ENCODE measurements at places on chromosomes 4 and X.
A peak's percentile ranks its signal among the peaks of the same experiment; 100 is the strongest.

DNA sequence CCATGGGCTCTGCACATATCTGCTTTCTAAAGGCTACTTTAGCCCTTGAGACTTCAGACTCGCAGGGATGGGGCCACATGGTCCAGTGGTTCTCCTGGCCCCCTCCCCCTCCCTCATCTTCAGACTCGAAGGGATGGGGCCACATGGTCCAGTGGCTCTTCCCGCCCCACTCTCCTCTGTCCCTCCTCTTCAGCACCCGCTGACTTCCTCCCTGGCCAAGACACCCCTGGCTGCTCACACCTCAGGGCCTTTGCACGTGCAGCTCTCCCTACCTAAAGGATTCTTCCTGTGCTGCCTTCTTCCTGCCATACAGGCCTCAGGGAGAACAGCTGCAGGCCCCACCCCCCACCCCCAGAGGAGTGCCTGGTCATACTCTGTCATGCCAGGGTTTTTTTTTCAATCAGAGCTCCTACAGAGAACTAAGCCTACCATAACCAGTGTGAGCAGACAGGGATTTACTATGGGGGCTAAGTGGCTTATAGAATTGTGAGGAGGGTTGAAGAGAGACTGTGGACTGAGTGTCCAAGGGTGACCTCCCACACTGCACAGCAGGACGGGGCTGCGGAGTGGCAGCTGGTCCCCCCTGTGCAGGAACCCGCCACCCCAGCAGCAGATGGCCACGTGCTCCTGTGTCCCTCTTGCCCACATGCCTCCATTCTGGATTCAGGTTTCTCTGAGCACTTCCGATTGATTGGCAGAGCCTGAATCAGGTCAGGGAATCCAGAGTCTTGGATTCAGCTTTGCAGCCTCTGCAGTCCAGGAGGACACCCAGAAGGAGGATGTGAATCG, 6.1 kb upstream of the SPON2 start:
- no peak for DNase-seq

DNA sequence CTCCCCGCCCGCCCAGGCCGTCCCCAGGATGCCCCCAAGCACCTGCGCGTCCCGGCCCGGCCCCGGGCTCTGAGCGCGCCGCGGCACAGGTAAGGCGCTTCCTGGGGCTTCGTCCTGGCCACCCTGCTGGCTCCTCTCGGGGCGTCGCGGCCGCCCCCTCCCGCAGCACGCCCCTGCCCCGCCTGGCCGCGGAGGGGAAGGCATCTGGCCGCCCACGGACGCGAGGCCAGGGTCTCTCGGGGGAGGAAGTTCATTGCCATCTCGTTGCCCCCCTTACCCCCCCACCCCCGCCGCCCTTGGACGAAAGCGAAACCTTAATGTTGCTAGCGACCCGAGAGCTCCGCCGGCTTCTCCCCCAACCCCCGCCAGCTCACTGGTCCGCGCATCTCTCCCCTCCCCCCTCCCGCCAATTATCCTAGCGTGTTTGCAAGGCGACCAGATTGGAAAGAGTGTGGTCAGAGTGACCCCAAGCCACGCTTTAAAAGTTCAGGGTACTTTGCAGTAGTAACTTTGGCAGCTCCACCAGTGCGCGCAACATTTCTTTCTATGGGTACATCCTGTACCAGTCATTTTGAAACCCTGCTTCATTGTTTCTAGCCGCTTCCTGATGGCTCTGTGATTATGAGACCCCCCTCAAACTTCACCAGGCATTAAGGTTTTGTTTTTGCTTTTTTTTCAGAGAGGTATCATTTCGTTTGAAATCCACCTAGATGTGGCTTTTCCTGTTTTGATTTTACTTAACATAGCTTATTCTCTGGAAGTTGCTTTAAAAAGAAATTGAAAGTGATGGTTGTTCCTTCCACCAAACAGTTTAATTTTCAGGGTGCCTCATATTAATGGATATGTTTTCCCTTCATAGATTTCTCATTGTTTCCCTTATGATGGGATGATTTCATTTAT, 626 bp downstream of the TBC1D1 start:
- peak; percentile 64 for DNase-seq

DNA sequence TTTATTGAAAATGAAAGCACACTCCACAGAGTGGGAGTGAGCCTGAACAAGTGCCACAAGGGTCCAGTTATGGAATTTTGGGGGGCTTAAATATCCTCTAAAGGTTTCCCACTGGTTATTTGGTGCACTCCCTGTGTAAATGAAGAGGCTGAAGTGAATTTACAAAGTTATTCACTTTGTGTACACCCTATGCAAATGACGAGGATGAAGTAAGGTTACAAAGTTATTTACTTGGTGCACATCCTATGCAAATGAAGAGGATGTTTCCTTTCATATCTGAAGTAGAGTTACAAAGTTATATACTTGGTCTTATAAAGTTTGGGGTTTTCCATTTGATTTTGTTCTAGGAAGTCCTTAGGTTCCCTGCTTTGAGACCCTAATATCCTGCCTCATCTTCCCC, 13.1 kb downstream of the NLRP2B start:
- no peak for DNase-seq

DNA sequence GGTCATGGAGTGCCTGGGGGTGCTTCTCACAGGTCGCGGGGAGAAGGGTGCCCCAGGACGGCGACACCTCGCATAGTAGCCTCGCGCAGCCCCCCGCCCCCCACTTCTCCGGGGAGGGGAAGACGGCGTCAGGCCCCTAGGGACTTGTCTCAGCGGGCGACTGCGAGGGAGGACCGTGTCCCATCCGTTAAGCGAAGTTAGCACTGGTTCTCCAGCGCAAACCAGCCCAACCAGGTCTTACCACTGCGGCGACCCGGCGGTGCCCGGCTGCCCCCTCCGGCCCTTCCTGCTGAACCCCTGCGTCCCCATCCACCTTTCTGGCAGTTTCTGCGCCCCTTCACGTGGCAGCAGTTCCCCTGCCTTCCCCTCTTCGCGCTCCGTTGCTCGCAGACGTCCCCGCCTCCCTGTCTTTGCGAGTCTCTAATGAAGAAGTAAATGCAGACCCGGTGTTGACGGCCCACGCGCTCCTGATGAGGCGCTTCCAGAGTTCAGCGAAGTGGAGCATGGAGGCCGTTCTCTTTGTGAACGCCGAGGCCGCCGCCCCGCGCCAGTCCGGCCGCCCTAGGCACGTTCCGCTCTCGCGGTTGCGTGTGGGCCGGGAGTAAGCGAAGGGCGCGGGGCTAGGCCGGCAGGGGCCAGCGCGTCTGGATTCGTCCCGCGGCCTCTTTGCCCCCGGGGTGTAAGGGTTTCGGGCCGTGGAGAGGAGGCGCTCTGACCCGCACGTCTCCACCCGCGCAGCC, 3.0 kb downstream of the SLIT2 start:
- no peak for DNase-seq

GRCh38 chr4:23278845-23279244, 586.1 kb downstream of the GBA3 start:
- DNase-seq: no peak

GRCh38 chr4:127484117-127484516, 148.6 kb upstream of the INTU start:
- DNase-seq: no peak

DNA sequence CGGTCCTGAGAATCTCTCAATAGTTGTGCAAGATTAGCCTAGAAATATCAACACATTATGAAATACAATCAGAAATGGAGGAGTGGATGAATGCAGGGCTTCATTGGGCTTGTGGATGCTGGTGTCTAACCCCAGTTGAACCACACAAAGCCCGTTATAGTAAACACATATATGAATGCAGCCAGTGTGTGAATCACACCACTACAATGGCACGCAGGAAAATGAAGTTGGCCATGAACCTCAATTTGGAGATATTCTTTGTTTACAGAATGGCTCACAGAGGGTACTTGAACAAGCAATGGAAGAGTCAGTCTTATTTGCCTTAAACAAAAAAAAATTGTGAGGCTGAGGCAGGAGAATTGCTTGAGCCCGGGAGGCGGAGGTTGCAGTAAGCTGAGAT, 57.8 kb downstream of the SOD3 start:
- no peak for DNase-seq

DNA sequence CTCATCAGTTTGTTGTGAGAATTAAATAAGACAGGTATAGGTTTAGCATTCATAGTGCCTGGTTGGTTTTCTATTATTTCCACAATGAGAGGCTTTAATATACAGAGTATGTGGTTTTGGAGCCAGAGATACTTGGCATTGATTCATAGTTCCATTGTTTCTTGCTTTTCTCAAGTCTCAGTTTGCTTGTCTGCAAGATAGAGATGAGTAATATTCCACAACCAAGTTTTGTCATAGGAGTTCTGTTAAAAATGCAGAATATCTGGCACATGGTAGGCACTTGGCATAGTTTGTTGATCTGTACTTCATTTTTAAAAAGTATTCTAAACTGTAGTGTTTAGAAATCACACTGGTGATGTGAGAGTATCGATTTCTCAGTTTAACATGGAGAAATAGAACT, 37.5 kb upstream of the EDA2R start:
- no peak for DNase-seq

GRCh38 chr4:74473155-74473811, 28.3 kb downstream of the AREG start:
- DNase-seq: no peak

- DNase-seq: no peak
Observed at GRCh38 chrX:3678328-3678727, 35.1 kb downstream of the PRKX start.

DNA sequence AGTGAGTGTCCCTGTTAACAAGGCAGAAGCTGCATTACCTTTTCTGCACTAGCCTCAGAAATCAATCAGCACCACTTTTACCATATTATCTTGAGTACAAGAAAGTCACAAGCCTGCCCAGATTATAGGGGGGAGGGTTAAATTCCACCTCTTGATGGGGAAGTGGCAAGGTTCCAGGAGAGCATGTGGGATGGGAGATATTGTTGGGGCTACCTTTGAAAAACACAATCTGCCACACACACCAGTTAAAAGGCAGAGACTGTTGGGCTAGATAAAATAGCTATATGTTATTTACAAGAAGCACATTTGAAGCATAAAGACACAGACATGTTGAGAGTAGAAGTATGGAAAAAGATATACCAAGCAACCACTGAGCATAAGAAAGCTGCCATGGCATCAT, 6.6 kb upstream of the AVPR2 start:
- no peak for DNase-seq

DNA sequence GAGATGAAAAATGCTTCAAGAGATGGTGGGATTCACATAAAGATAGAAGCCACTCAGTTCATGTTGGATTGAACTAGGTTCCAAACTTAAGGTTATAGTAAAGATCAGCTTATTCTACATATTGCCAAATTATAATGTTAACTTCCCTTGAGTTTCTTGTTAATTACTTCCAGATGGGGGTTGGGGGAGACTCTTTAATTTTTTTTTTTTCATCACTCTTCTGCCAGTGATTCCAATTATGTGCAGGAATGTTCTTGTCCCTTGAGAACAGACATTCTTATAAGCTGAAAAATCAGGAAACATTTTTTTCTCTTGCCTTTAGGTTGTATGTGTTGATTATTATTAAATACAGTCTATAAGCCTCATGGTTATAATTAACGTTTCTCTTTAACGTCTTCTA, 30.0 kb downstream of the MND1 start:
- no peak for DNase-seq

DNA sequence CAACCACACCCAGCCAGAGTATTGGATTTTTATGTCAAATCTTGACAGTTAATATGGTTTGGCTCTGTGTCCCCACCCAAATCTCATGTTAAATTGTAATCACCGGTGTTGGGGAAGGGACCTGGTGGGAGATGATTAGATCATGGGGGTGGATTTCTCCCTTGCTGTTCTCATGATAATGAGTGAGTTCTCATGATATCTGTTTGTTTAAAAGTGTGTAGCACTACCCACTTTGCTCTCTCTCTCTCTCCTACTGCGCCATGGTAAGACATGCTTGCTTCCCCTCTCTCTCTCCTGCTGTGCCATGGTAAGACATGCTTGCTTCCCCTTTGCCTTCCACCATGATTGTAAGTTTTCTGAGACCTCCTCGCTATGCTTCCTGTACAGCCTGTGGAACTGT, 86.9 kb upstream of the COX18 start:
- DNase-seq: no peak

GRCh38 chr4:156344397-156344796, 390.7 kb upstream of the CTSO start:
- no peak for DNase-seq

DNA sequence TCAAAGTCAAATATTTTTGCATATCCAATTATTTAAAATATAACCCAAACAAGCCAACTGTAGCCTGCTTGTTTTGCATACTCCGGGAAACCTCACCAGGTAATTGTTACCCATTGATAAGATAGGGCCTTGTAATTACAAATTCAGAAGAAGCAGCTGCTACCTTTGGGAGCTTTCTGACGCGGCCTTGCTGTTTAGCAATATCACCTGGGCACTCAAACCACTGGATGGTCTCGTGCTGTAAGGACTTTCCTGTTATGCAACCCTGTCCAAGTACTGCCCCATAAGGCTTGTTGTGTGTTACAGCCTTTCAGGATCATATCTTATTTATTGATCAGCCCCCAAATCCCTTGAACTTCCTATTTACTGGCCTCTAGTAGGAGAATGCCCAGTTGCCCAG, 52.1 kb downstream of the HS3ST1 start:
- DNase-seq: no peak

GRCh38 chr4:183540410-183541009, 35.7 kb downstream of the ING2 start:
- no peak for DNase-seq

DNA sequence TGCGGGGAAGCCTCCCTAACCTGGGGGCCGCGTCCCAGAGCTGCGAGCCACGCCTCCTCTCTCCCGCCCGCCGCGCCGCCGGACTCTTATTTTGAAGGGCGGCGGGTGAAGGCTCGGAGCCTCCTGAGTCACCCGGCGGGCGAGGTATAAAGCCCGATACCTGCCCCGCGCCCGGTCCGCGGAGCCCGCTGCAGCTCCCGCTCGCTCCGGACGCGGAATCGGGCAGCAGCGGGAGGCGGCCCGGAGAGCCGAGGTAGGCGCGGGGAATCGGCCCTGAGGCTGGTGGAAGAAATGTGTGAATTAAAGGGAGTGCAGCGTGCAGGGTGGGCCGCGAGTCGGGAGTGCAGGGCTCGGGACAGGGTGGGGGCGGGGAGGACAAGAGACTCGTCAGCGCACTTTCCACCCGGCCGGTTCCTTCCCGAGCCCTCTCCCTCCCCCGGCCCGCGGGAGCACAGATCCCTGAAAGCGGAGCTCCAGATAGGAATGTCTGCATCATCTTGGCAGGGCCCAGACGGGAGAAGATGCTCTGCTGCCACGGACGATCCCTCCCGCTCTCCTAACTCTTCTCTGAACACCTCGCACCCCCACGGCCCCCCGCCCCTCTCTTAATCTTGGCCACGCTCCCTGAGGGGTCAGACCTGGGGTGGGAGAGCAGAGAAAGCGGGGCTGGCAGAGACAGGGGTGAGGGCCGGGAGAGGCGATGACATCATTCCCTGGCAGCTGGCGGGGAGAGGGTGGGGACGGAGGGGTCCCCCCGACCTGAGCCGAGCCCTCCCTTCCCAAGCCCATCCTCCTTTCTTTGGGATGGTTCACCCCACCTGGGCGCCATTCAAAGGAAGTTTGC, 177.9 kb downstream of the CBR4 start:
- peak; percentile 39 for DNase-seq

DNA sequence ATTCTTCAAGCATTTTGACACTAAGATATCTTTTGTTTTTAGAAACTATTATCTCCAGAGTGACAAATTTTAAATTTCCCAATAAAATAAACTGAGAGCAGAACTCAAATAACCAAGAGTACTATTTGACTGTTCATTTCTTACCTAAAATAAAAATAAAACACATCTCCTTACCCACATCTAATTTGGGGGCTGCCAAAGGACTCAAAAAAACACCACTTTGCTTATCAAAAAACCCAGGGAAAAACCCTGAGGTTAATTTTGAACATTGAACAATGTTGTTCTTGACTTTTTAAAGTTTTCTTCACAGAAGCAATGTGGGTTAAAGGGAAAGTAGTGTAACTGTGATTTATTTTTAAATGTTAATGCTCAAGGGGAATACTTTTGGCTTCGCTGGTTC, 243.0 kb upstream of the HHIP start:
- no peak for DNase-seq

- DNase-seq: no peak
Observed at GRCh38 chr4:138262030-138262429, 19.9 kb upstream of the SLC7A11 start.

Measured in CD4-positive, alpha-beta T cell treated with Interleukin-4 for 1 hour (primary cell).